ENCODE measurements at places on chromosomes 13 and 19.

- no peak for DNase-seq
Observed at GRCh38 chr13:21014502-21015170, 46.8 kb downstream of the LATS2 start.

DNA sequence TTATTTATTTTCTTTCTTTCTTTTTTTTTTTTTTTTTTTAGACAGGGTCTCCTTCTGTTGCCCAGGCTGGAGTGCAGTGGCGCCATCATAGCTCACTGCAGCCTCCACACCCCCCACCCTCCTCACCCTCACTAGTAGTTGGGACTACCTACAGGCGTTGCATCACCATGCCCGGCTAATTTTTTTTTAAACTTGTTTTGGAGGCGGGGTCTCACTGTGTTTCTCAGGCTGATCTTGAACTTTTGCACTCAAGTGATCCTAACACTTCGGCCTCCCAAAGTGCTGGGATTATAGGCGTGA is 33.6 kb downstream of the GJA3 start:
- DNase-seq: no peak

- DNase-seq: no peak
Observed at GRCh38 chr19:15810335-15810734, 5.1 kb downstream of the OR10H1 start.

GRCh38 chr13:109816808-109817203 is 30.4 kb upstream of the IRS2 start:
- no peak for DNase-seq

Measured in GM18507 (cell line).